ENCODE measurements at places on chromosomes 1 and 21. TPM values are rescaled to one million over a fixed set of nuclear protein-coding genes. Genes with fewer than 3 reads are reported as not detected.

The UBR4 gene
- 63.0 TPM for polyA plus RNA-seq

The KRTAP7-1 gene
- not detected for polyA plus RNA-seq

The NBPF9 gene
- polyA plus RNA-seq = 17.8 TPM

- peak; percentile 46 for DNase-seq
These were observed 670 bp downstream of the COX20 start for GRCh38 chr1:244836135-244836521.

GRCh38 chr1:218496561-218496960 is 151.4 kb downstream of the TGFB2 start:
- DNase-seq = peak; percentile 79

DNA sequence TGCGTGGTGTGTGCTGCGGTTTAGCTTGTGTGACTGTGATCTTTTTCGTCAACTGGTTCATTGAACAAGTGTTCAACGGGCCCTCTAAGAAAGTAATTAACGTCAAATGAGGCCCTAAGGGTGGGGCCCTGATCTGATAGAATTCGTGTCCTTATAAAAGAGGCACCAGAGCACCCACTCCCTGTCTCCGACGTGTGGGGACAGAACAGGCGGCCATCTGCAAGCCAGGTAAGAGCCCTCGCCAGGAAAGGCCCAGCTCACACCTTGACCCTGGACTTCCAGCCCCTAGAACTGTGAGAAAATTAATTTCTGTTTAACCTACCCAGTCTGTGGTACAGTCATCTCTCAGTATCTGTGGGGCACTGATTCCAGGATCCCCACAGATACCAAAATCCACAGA is 20.4 kb upstream of the SAMD11 start:
- no peak for DNase-seq

GRCh38 chr21:31220575-31220974 is 123.5 kb downstream of the TIAM1 start:
- DNase-seq = no peak

- DNase-seq = no peak
These were observed 5.2 kb upstream of the KAZN start for GRCh38 chr1:14593302-14593701.

- no peak for DNase-seq
These were observed 35.2 kb downstream of the TP53BP2 start for GRCh38 chr1:223810586-223810985.

Data from A549 (cell line).